Neural crest cell (in vitro differentiated cells): ENCODE measurements at places on chromosomes 1 and 21. TPM values are rescaled to one million over a fixed set of nuclear protein-coding genes. Genes with fewer than 3 reads are reported as not detected.

GRCh38 chr1:99772809-99773208 lies 6.4 kb upstream of the FRRS1 start:
- no peak for DNase-seq

The PEAR1 gene
- 6.8 and 6.9 TPM in 2 replicates for total RNA-seq

- no peak for DNase-seq
These were observed 283.6 kb upstream of the USP25 start for GRCh38 chr21:15446223-15446622.

GRCh38 chr1:118204648-118205047 lies 19.6 kb upstream of the SPAG17 start:
- DNase-seq: no peak

The TGFB2 gene
- 11.4 and 14.0 TPM in 2 replicates for total RNA-seq

GRCh38 chr21:38123626-38124025 lies 133.2 kb upstream of the KCNJ15 start:
- DNase-seq: no peak
